Fibroblast of lung (primary cell): ENCODE measurements at places on chromosomes 13 and 19. TPM values are rescaled to one million over a fixed set of nuclear protein-coding genes. Genes with fewer than 3 reads are reported as not detected.

DNA sequence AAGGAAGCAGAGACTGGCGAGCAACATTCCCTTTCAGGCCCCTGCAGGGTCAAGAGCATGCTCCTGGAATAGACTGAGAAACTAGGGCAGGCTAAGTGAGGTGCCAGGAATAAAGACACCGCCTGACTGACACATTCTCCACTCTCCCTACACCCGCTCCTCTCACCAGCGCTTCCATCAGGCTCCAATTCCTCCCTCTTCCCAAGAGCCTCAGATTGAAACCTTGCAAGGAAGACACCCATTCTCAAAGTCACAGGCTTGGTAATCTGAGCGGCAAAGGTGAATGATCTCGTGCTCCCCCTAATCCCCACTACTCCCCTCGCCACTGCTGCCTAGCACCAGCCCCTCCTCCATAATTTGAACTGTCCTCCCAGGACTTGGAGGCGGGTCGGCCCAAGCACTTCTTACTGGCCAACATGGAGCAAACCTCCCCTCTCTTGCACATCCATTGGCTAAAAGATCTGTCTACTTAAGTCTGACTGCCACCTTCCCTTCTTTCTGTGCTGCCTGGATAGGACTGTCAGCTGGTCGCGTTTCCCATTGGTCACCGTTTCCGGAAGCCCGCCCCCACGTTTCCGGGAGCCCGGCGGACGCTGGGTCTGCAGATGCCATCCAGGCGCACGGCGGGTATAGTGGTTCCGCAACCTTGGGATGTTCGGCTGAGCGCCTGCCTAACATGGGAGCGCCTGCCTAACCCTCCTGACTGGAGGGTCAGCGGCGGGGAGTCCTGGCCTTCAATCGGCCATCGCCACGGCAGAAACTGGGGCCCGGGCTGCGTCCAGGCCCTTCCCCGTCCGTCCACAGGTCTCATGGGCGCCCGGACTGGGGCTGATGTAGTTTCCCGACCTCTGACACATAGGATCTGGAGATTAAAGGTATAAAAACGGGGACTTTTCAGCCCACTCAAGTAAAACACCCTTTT is 33.6 kb downstream of the ZNF383 start:
- peak overlapping the region; percentile 70 for H3K4me3 ChIP-seq
- no peak overlapping the region for H3K27ac ChIP-seq
- no peaks in the 10 kb centered on the region for H3K27me3 ChIP-seq
- H3K4me1 ChIP-seq: no peaks in the 10 kb centered on the region

- H3K4me3 ChIP-seq: peak within 1 kb of the TSS; percentile 83
- H3K36me3 ChIP-seq: peaks cover 5% of the 10 kb centered on the region
- no peaks in the 10 kb centered on the region for H3K27me3 ChIP-seq
Observed at GRCh38 chr19:34963573-34964406, at the start of gene ZNF792. Gene ZNF792 (minus strand): TSS chr19:34964229. CDS start chr19:34963662, 567 bp downstream.

GRCh38 chr13:51155776-51156515 is 44.9 kb upstream of the C13orf42 start:
- no peak for DNase-seq
- H3K27ac ChIP-seq: no peak overlapping the region
- H3K4me3 ChIP-seq: no peak overlapping the region
- H3K36me3 ChIP-seq: no peaks in the 10 kb centered on the region
- no peaks in the 10 kb centered on the region for H3K4me1 ChIP-seq

GRCh38 chr13:98089246-98089645 is 53.6 kb upstream of the FARP1 start:
- no peaks in the 10 kb centered on the region for H3K4me1 ChIP-seq
- no peaks in the 10 kb centered on the region for H3K27me3 ChIP-seq

- no peak for DNase-seq
- no peak overlapping the region for H3K4me3 ChIP-seq
- H3K36me3 ChIP-seq: peaks cover 28% of the 10 kb centered on the region
- H3K27me3 ChIP-seq: no peaks in the 10 kb centered on the region
- H3K27ac ChIP-seq: no peak overlapping the region
Observed at GRCh38 chr19:42080764-42081375, 4.9 kb downstream of the ZNF574 start.

SAMD4B gene
- total RNA-seq: 30.6 and 39.1 TPM in 2 replicates
